ENCODE measurements at places on chromosomes 1 and 21. TPM values are rescaled to one million over a fixed set of nuclear protein-coding genes. Genes with fewer than 3 reads are reported as not detected.

GON4L gene
- 51.0 TPM for polyA plus RNA-seq

U2AF1 gene
- 71.1 TPM for polyA plus RNA-seq

MTF1 gene
- 12.4 TPM for polyA plus RNA-seq

PPP1R15B gene
- polyA plus RNA-seq, result 20.4 TPM

VANGL2 gene
- polyA plus RNA-seq, result not detected

PRELP gene
- polyA plus RNA-seq, result not detected

FCER1A gene
- 0.28 TPM for polyA plus RNA-seq

DRAXIN gene
- not detected for polyA plus RNA-seq

PTPN22 gene
- polyA plus RNA-seq, result 66.1 TPM

CRP gene
- polyA plus RNA-seq, result not detected

TSPAN1 gene
- not detected for polyA plus RNA-seq

TPRG1L gene
- polyA plus RNA-seq, result 41.4 TPM

ELAPOR1 gene
- polyA plus RNA-seq, result 15.0 TPM

NT5C1A gene
- polyA plus RNA-seq, result not detected

ZNF684 gene
- polyA plus RNA-seq, result 3.8 TPM

DLGAP3 gene
- 0.18 TPM for polyA plus RNA-seq

CENPF gene
- 0.02 TPM for polyA plus RNA-seq

LCE1C gene
- polyA plus RNA-seq, result not detected

FMO1 gene
- not detected for polyA plus RNA-seq

MPZL1 gene
- 15.8 TPM for polyA plus RNA-seq

BRINP3 gene
- not detected for polyA plus RNA-seq

NEXN gene
- polyA plus RNA-seq, result 0.31 TPM

RPE65 gene
- not detected for polyA plus RNA-seq

GJC2 gene
- polyA plus RNA-seq, result not detected

Measured in CD4-positive, alpha-beta memory T cell (primary cell).